ENCODE measurements at places on chromosomes 5 and 9.

GRCh38 chr9:134378901-134379338, 52.7 kb downstream of the RXRA start:
- DNase-seq: no peak

DNA sequence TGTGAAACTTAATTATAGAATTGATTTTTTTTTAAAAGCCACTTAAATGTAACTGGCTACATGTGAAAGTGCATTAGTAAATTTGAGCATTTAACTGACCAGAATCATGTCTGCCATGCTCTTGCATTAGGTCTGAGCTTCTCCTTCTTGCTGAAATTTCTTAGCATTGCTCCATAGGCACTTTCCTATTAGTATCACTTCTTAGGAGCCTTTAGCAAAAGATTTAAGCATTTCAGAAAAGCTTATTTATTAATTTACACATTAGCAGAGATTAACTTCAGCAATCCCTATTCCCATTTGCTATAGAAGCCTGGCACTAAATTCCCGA, 211.0 kb downstream of the SNX18 start:
- no peak for DNase-seq

GRCh38 chr5:148938522-148938882, 112.1 kb downstream of the ADRB2 start:
- no peak for DNase-seq

DNA sequence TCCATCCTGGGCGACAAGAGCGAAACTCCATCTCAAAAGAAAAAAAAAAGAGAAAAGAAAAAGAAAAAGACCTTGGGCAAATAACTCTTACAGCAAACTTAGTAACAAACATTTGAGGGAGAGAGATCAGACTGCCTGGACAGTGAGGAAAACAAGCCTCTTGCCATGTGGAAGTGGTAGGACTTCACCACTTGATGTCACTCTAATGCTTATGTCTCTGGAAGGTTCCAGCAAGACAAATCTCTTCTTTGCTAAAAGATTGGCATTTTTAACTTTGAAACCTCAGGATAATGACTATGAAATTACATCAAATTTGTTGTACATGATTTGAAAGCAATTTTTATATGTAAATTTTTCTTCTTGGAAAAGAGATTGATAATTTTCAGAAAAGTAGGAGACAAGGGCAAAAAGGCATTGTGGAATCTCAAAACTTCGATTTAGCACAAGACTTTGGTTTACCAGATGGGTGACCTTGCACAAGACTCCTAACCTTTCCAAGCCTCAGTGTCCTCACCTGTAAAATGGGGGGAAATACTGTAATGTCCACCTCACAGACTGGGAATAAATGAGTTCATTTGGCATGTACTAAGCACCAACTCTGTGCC, 5.4 kb downstream of the ACTL7B start:
- no peak for DNase-seq

GRCh38 chr5:141941779-141942178, 16.2 kb downstream of the PCDH12 start:
- no peak for DNase-seq

DNA sequence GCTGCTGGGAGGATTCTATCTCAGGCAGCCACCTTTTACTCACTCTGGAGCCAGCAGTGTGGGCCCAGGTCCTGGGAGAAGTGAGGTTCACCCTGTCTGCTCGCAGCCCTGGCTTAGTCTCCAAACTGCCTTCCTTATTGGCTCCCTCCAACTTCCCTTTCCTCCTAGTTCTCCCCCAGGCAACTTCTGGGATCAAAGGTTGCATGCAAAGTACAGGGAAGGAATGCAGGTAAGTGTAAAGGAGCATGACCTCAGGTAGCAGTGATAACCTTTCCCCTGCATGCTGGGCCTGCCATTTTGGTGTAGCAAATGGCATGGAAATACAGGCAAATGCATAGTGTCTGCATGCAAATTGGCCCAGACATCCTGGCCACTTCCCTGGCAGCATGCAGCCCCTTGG, 53.8 kb upstream of the ARAP3 start:
- no peak for DNase-seq

DNA sequence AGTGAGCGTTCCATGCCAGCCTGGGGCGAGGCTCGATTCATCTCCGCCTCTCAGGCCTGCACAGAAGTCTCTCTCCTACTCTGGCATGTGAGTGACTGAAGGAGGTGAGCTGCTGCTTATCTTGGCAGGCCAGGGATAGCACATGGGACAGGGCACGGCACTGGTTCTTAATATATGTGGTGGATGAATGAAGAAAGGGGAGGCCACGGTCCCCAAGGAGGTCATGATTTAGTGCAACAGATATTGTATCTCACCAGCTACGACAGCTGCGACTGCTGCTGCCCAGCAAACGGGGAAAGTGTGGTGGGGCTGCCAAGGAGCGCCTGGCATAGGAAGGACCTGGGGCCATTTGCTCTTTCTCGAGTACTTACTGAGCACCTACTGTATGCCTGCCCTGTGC, 19.3 kb upstream of the MAPK9 start:
- DNase-seq: no peak

- peak; percentile 96 for DNase-seq
These were observed 2.0 kb downstream of the PROB1 start for GRCh38 chr5:139392678-139393496.

GRCh38 chr9:37582548-37583157, 6.5 kb upstream of the FBXO10 start:
- no peak for DNase-seq

DNA sequence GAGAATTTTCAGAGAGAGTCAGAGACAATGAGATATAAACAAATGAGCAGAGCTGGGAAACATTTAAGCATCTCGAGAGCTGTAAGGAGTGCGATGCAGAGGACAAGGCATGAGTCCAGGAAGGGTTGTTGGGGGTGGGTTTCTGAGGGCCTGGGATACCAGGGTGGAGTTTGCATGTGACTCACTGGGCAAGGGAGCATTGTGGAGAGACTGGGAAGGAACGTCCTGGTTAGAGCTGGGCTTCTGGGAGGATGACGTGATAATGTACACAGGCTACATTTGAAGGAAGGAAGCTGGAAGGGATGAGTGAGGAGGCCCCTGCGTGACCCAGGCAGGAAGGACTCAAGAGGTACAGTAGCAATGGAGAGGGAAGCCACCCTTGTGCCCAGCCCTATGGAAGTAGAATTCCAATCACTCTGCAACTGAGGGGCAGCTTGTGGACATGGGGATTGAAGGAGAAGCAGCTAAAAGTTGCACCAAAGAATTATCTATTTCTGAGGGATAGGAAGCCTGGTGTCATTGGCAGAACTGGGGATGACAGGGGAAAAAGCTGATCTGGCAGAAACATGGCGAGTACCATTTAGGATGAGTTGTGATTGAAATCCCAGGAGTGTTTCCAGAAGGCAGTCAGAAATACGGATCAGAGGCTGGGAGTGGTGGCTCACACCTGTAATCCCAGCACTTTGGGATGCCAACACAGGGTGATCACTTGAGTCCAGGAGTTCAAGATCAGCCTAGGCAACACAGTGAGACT, 59.3 kb upstream of the AFAP1L1 start:
- no peak for DNase-seq
